Aorta (tissue), 5 donors: ENCODE measurements at places on chromosomes 5 and 9.

DNA sequence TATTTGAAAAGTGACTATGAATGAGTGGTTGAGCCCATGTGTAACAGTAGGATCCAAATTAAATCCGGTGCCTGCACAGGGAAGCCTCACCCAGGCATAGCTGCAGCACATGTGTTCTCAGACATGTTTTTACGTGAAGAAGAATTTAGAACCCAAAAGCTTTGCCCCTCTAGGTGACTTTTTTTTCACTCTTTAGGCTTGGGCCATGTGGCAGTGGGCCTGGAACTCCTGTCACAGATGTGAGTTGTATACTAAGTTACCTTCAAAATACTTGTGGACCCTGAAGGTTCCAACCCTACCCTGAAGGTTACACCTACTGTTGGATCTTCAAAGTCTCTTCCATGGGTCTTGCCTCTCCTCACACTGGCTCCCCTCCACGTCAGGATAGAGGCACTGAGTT, 146.6 kb downstream of the GAS1 start:
- DNase-seq = no peak

GRCh38 chr5:135432113-135432512, 15.0 kb downstream of the DCANP1 start:
- no peak for DNase-seq

DNA sequence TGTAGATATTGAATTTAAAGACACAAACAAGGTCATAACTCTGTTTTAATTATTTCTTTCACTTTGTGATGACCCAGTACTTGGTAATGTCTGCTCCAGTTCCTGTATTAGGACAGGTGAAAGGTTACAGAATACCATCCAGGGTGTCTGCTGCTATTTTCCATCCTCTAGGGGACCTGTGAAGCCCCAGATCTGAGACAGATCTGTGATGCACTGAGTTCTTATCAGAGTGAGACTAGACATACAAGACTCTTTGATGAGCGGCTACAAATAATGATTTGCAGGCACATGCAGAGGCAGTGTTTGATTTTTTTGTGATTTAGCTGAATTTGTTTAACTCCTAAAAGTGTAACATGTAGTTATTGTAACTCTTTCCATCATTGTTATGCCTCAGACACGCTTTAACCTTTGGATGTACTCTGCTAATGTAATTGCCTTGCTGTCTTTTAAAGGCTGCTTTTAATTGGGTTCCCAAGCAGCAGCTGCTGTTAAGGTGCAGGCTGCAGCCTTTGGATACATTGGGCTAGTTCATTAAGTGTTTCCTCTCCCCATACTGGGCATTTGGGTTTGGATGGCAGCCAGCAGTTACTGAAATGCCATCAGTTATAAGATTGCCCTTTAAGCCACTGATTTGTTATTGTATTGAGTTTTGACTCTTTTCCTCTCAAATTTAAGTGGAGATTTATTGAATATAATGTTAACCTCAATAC, 63.3 kb downstream of the RASGRF2 start:
- DNase-seq = no peak

GRCh38 chr5:51466214-51466613, 83.0 kb downstream of the ISL1 start:
- no peak for DNase-seq

GRCh38 chr9:32991897-32992594, 9.4 kb downstream of the APTX start:
- DNase-seq = no peak

DNA sequence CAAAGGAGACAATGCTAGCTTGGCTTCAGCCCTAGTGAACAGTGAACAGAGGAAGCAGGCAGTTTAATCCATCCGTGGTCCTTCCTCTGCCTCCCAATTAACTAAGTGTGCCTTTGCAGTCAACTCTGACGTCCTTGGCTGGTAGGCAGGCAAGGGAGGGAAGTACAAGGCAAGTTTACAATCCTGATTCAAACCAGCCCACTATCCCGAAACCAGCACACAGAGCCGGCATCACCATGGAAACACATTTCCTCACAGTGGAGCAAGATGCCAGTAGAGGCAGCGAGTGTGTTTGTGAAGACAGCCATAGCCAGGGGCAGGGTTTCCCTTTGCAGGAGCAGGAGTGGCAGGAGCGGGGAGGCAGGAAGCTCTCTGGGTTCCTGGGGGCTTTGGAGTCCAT, 73.9 kb downstream of the GOLPH3 start:
- DNase-seq = no peak

DNA sequence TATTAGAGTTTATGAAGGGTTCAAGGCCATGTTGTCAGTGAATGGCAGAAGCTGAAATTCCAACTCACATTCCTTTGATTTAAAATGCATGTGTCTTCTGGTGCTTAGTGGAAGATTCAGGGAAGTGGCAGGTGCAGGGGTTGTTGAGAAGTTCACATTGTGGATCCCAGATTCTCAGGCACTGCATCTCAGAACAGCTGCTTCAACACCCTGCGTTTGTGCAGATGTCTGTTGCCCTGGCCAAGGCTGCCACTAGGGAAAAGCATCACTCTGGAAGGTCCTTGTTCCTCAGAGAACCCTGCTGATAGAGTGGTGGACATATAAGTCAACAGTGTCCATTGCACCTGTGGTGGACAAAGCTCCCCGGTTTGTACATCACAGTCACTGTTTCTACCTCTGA, 162.7 kb downstream of the PAPPA start:
- no peak for DNase-seq

DNA sequence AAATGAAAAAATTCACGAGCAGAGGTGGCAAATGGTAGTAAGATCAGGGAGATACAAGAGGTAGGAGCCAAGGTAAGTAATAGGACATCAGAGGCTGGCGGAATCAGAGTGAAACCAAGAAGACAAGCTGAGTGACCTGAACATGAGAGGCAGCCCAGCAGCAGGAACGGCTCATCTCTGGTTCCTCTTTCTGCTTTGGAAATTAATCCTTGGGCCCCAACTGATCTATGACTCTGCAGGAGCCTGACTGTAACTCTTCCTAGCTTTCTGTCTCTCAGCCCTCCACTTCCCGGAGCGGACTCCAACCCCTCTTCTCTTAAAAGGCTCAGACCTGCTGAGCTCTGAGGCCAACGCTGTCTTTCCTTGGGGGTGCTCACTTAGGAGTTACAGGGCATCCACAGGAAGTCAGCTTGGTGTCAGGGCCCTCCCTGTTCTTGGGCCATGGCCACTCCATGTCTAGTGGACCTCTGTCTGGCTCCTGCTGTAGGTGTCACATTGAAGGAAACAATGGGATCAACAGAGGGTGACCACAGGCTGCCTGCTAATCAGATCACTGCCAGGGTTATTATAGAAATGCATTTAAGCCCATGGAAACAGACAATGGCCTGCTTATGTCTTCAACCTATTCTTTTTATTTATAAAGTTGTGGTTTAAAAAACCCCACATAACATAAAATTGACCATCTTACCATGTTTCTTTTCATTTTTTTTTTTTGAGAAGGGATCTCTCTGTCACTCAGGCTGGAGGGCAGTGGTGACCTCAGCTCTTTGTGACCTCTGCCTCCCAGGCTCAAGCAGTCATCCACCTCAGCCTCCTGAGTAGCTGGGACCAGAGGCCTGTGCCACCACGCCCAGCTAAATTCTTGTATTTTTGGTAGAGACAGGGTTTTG, 22.5 kb upstream of the SHB start:
- no peak for DNase-seq

DNA sequence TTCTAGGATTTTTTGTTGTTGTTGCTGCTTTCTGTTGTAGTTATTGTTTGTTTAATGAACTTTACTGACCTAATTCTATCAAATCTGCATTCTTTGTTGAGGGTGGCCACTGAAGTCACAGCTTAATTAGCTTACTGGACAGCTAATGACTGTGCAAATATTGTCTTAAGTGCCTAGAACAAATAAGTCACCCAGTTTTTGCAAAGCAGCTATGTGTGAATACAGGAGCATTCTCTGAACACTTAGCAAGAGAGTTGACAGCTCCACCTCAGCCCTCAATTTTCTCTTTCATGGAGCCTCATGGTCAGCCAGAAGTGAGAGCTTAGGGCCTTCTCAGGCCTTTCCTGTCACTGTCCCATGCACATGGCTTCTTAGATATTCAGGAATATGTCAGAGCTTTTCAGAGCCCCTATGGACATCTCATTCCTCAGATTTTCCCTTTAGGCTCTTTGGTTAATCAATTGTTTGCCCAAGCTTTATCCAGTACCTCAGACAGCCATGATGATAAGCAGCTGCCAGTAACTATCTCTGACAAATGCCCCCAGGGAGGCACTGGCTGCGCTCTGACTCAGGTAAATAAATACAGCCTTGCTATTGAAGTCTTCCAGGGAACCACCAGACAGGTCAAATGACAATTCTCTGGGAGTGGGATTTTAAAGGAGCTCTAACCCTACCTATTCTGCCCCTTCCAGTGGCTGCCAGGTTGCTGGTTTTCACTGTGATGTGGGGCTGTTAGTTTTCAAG, 241.4 kb upstream of the IL12B start:
- no peak for DNase-seq

DNA sequence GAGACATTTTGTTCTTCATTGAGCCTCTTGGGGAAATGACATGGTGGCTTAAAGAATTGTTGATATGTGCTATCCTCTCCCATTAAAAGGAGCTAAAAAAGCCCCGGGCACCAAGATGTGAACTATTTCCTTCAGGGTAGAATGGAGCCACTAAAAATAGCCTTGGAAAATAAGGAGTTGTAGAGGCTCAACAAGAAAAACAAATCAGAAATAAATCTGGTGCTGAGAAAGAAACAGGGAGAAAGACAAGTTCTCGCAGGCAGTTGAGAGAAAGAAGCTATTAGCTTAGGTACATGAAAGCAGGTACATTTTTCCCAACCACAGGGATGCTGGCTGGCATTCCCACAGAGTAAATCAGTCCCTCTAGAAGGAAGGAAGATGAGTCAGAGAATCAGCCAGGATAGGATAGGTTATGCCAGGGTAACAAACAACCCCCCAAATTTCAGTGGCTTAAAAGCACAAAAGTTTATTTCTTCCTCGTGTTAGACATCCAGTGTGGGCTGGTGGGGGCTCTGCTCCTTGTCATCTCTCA, 134.6 kb upstream of the ADRA1B start:
- DNase-seq = no peak

DNA sequence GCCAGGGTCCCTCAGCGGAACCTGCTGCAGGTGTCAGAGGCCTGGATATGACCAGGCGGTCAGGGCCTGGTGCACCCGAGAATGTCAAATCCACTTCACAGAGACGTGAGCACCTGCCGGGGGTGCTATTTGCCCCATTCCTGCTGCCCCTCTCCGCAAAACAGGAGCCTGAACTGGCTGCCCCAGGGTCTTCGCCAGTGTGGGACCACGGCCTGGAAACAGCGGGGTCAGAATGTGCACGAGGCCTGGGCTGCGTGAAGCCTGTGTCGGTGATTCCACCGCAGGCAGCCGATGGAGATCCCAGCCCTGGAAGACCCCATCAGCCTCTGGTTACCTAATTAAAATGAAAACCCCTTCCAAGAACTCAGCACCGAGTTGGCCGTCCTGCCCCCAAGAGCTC, 41.2 kb upstream of the TMEM250 start:
- DNase-seq = no peak

- no peak for DNase-seq
These were observed 1.5 kb downstream of the FBN2 start for GRCh38 chr5:128536254-128537220.

DNA sequence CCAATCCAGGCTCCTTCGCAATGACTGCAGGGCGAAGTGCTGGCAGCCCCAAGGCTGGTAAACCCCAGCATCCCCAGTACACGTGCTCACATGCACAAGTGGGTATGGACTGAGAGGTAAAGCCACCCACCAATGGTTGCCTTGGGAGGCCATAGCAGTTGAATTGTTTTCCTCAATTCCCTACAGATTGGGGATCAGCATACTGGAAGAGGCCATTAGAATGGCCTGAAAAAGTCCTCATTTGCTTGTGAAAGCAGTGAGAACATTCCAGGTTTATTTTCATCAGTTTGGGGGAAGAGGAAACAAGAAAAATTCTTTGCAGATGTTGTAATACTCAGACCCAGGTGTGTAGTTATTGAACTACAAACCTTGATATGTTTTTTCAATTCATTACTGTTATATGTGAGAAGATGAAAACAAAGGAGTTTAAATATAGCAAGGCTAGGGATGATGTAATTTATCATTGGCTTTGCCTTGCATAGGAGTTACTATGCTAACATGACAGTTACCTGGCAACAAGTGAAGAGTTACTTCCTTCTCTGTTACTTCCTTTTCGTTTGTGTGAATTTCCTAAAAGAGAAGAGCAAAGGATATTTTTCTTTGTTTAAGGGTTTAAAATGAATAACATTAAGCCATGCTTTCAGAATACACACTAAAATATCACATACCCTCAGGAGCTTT, 36.4 kb downstream of the MTMR12 start:
- no peak for DNase-seq

GRCh38 chr9:34177593-34178435, 1.0 kb upstream of the UBAP1 start:
- DNase-seq = no peak

- no peak for DNase-seq
These were observed 17.6 kb upstream of the MARCHF6 start for GRCh38 chr5:10335711-10336470.

- peak; percentile 85 for DNase-seq
These were observed 21.6 kb downstream of the SH3GLB2 start for GRCh38 chr9:129006328-129007034.

DNA sequence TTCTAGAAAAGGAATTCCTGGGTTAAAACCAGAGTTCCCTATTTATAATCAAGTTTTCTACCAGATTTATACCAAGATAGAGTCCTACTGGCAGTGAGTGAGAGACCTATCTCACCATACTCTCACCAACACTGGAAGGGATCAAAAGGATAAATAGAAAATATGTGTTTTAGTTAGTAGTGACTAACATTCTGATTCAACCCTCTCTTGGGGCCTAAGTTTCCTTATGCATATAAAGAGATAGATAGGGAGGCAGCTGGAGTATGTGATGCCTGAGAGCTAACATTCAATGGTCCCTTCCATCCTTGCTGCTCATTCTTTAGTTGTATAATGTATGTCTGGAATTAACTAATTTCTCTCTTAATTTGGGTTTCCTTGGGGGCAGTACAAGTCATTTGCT, 32.0 kb downstream of the CKMT2 start:
- no peak for DNase-seq

- no peak for DNase-seq
These were observed 100.8 kb downstream of the GADD45G start for GRCh38 chr9:89705651-89706050.

DNA sequence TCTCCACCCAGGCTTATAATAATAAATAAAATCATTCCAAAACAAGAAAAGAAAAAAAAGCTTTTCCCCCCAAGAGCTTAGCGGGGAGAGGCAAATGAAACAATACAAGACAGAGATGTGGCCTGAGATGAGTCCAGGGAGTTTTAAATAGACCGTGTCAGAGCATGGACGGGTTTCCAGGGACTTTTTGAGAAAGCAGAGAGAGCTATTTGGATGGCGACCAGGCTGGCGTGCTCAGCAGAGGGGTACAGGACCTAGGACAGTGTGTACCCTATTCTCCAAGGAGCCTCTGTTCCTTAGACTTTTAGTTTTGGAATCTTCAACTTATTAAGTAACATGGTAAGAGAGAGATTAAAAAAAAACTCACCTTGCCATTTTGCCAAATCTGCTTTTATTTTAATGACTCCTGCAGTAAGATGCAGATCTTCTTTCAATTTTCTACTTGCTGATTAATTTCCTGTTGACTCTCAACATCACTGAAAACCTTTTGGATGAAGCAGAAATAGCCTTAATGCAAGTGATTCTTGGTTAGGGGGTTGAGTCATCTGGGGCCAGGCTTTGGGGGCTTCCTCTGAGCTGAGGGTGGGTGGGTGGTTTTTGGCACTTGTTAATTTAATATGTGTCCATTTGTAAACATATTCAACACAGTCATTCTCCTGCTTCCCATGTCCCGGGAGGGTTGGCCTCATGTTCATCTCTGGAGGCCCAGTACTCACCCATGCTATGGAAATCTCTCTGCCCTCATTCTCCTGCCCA, 49.6 kb upstream of the OSMR start:
- no peak for DNase-seq

GRCh38 chr5:56359809-56360685, 126.9 kb upstream of the ANKRD55 start:
- no peak for DNase-seq
